ENCODE measurements at places on chromosomes 7 and 10.

DNA sequence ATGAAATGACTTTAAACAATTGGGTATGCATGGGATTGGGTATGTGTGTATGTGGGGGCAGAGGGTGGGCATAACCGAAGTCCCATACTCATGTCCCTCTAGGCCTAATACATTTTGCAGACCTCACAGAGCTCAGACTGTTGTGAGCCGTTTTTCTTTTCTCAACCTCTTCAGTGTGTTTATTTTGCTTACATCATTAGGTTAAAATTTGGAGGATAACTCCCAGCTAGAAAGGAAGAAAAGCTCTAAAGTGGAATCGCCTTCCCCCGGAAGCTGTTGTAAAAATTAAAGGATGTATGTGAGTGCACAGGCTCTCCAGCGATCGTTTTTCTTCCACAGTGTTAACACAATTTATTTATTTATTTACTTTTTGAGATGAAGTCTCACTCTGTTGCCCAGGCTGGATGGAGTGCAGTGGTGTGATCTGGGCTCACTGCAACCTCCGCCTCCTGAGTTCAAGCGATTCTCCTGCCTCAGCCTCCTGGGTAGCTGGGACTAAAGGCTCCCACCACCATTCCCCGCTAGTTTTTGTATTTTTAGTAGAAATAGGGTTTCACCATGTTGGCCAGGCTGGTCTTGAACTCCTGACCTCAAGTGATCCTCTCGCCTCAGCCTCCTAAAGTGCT, 1.5 kb upstream of the H2AZ2 start:
- no peak for DNase-seq

DNA sequence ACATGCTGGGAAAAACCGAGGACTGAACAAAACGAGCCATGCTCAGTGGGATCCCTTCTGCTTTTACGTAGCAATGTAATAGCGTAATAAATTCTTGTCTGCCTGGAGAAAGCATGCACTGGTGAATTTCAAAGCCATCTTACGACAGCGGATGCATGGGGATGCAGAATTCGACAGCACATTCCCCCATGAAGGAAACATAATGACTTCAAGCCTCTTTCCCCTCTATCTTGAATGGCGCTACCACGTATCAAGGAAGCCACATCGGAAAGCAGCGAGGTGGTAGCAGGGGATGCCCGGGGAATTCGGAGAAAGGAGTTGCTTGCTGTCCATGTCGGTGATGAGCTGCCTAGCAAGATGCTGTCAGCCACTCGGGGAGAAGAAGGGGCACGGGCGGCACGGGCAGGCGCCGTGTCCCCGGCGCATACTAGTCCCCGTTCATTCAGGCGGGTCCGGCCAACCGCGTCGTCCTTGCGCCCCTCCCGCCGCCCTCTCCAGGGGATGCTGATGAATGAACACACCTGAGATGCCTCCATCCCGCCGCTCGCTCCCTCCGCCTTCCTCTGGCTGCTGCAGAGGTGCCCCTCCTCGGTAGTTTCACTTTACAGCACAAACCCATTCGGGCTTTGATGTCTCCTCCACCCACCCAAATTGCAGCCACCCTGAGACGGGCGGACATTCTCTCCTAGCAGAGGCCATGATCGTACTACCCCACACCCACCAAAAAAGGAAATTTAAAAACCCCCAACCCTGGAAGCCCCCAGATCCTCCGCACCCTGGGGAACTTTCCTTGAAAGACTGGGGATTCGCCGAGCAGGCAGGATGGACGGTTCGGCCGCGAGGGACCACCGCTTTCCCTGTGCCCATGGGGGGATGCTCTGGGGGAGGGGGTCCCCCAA, 644 bp downstream of the SORBS1 start:
- DNase-seq, result peak; percentile 49

- DNase-seq, result no peak
Measured at GRCh38 chr7:84162584-84162983, 32.0 kb downstream of the SEMA3A start.

- DNase-seq, result no peak
Measured at GRCh38 chr10:92550924-92551323, 23.0 kb downstream of the IDE start.

DNA sequence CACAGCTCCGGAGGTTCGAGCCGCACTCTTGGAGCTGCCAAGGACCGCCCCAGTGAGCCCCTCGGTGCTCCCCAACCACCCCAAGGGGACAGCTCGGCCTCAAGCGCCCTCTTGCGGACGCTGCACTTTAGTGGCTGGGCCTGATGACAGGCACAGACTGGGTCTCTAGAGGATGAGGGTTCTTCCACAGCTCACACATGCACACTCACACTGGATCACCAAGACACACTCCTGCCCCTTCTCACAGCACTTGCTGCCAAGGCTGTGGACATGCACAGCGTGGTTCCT, 2.1 kb downstream of the RET start:
- DNase-seq, result peak; percentile 50

- DNase-seq, result no peak
Measured at GRCh38 chr7:29410996-29411395, 152.6 kb upstream of the PRR15 start.

- DNase-seq, result no peak
Measured at GRCh38 chr7:83486536-83486935, 162.4 kb downstream of the SEMA3E start.

DNA sequence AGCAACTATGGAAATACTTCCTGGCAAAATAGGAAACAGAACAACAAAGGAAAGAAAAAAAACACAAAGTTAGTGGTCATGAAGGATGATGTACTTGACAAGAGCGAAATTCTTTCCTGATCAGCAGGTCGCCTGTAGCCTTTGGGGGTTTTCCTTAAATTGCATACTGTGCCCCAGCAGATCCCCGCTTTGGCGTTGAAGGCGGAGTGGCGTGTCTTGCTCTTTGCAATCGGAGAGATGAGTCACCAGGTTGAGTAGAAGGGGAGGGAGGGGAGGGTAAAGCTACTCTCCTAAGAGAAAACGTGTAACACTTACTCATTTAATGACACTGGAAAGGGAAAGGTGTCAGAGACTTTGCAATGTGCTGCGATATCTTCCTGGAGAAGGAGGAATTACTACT, 587.2 kb downstream of the SORCS1 start:
- no peak for DNase-seq

- DNase-seq, result no peak
Measured at GRCh38 chr7:72674394-72674793, 153.6 kb downstream of the TYW1B start.

DNA sequence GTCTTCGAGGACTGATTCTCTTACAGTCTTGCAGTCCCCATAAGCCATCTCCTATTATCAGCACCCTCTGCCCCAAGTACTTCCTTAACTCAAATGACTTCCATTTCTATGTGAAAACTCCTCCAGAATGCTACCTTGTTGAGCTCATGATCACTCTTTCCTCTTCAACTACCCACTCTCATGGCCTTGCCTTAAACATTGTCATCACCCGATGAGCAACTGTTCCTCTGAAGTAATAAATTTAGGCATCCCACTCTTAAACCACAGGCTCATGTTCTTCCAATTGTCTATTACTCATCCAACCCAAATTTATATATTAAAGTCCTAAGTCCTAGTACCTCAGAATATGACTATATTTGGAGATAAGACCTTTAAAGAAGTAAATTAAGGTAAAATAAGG, 152.9 kb downstream of the C1GALT1 start:
- no peak for DNase-seq

DNA sequence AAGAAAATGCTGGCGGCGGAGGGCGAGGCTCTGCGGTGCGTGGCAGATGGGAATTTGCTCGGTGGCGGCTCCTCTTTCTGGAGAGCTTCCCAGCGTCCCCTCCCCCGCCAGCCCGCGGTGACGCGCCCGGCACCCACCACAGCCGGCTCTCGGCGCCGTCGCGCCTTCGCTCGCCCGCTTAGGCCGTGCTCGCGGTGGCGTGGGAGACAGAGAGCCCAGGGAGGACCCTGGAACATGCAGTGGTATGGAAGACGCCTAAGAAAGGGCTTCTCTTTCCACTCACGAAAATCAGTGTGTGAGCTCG, 576 bp upstream of the CSGALNACT2 start:
- peak; percentile 59 for DNase-seq

- DNase-seq, result no peak
Measured at GRCh38 chr10:113431398-113432160, 121.3 kb upstream of the HABP2 start.

GRCh38 chr7:46626691-46627310, 705.7 kb upstream of the IGFBP3 start:
- no peak for DNase-seq

DNA sequence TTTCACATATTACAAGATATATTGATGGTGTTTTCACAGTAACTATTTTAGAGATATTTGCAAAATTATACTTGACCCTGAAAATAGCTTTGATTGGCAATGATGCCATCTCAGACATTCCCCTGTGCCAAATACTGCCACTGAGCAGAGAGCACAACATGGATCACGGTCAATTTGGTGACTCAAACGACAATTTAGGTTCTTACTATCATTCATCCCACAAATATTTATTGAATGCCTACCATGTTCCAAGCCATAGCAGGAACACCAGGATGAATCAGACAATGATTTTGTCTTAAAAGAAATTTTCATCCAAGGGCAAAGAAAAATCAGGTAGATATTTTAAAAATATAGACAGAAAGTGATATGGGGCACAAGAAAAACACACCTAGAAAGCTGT, 153.2 kb upstream of the ADO start:
- no peak for DNase-seq

DNA sequence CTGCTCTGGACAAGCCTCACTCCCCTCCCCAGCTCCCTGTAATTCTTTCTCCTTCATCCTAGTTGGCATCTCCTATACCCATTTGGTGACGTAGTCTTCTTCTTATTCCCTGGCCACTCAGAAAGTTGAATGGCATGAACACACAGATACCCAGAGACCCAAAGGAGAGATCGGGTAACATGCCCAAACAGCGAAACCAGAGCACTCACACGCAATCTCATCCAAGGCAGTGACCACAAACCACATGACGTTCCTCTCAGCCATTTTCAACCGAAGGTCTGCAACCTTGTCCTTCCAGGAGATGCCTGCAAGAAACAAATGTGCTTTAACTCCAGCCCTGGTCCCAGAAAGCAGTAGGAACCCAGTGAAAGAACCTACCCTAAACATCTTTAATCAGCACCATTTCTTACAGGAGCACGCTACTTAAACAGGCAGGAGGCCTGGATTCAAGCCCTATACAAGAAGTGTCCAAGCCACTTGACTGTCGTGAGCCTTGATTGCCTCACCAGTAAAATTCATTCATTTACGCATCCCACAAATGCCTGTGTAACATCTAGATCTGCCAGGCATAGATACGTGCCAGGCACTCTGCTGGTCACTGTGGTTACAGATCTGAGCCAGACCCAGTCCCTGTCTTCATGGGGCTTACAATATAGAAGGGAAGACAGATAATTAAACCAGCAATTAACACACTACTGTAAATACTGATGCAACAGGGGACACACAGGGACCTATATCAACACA, 37.1 kb downstream of the XPNPEP1 start:
- DNase-seq, result no peak

GRCh38 chr7:134910968-134911367, 75.3 kb upstream of the AGBL3 start:
- DNase-seq, result no peak

GRCh38 chr7:26531926-26532325, 240.3 kb downstream of the SNX10 start:
- DNase-seq, result no peak

DNA sequence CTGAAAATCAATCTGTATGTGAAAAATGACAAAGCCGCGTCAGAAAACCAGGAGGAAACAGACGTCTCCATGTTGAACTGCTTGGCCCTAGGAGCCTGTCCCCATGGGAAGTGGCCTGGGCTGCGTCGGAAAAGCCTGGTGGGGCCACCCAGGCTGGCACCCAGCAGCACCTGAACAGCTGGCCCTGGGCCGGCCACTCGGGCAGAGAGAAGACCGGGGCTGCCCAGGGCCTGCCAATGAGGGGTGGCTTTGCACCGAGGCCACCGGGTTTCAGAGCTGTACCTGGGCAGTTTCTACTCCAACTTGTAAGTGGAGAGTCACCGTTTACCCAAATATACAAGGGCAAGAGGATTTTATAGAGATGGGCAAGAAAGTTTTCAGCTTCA, 1.1 kb upstream of the FUOM start:
- no peak for DNase-seq

- no peak for DNase-seq
Measured at GRCh38 chr7:106693677-106694353, 32.9 kb upstream of the CCDC71L start.

DNA sequence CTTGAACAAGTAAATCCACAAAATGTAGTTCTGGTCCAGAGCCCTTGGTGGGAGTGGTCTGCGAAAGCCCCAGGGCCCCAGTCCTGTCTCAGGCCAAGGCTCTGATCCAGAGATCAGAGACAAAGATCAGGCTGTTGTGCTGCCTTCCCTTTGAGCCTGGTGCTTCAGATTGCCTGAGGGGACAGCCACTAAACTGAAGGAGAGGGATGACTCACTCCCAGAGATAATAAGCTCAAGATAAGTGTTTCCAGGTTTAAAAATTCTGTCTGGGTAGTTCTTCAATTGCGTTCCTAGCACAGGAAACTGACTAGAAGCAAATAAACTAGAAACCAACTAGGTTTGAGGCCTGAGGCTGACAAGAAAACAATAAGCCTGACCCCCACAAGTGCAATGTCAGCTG, 190.2 kb downstream of the RAMP3 start:
- DNase-seq, result no peak

- DNase-seq, result no peak
Measured at GRCh38 chr10:63588436-63589167, 67.4 kb downstream of the REEP3 start.

DNA sequence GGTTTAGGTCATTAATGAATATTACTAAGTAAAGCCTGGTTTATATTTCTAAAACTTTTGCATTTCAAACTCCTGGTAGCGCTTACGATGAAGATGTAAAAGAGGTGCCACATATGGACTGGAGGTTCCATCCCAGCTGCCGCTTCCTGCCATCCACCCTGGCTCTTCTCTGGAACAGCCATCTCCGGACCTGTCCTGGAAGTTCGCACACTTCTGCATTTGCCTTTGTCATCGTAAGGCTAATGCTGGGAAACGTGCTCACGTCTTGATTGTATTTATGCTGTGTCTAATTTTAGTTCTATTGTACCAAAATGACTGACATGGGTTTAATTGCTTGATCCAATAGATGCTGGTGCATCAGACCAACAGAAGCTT, 103.1 kb downstream of the HIPK2 start:
- DNase-seq, result no peak

- DNase-seq, result no peak
Measured at GRCh38 chr10:91287276-91287675, 66.8 kb downstream of the PCGF5 start.

DNA sequence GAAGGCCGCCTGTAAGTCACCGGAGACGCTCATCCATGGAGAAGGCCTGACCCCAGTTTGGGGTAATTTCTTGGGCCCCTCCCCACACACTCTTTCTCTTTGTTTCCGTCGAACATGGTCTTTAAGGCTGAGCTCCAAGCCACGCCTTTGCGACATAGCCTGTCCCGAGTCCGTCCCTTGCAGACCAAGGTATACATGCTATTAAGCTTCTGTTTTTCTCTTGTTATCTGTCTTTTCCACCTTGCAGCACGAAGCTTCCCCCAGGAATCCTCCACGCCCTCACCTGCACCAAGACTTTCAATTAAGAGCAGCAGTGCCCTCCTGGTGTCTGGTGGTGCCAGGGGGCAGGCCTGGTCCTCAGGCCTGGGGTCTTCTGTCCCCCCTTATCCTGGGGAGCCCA, 4.2 kb upstream of the FAM20C start:
- no peak for DNase-seq

- DNase-seq, result no peak
Measured at GRCh38 chr7:70589590-70589989, 542.4 kb upstream of the GALNT17 start.

Data from stimulated activated CD4-positive, alpha-beta T cell treated with anti-CD3 and anti-CD28 coated beads, Interleukin-2, amount 100 ng/mL, for 24 hours (primary cell).